Progenitor cell of endocrine pancreas (in vitro differentiated cells): ENCODE measurements at places on chromosomes 1 and 21.

DNA sequence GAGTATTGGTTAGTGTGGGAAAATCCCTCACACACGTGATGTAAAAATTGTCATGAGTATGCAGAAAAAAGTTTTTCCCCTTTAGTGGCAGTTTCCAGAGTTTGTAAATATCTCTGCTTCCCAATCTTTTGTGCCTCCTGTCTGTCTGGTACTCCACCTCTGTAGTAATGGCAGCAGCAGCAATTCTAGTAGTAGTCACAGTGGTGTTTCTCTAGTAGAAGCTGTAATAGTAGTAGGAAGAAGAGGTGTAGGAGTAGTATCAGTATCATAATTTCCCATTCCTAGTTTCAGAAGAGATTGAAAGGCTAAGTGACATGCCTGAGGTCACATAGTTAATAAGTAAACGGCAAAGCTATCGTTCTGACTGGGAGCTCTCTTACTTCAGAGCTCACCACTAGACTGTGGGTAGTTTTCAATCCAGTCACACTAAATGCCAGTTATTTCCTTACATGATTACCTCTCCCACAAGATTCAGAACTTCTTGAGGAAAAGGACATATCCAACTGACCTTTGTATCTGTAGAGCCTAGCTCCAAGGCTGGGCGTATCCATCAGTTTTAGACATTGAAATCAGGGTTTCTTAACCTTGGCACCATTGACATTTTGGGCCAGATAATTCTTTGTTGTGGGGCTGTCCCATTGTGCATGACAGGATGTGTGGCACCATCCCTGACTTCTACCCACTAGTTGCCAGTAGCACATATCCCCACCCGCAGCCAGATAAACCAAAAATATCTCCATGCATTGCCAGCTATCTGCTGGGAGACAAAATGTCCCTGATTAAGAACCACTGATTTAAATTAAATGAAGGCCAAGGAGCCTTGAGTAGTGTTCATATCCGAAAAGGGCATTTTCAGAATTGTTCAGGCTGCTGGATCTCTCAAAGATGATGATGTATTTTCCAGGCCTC lies 135.9 kb downstream of the FGGY start:
- DNase-seq = no peak

GRCh38 chr1:245698860-245699259 lies 544.1 kb downstream of the KIF26B start:
- no peak for DNase-seq

DNA sequence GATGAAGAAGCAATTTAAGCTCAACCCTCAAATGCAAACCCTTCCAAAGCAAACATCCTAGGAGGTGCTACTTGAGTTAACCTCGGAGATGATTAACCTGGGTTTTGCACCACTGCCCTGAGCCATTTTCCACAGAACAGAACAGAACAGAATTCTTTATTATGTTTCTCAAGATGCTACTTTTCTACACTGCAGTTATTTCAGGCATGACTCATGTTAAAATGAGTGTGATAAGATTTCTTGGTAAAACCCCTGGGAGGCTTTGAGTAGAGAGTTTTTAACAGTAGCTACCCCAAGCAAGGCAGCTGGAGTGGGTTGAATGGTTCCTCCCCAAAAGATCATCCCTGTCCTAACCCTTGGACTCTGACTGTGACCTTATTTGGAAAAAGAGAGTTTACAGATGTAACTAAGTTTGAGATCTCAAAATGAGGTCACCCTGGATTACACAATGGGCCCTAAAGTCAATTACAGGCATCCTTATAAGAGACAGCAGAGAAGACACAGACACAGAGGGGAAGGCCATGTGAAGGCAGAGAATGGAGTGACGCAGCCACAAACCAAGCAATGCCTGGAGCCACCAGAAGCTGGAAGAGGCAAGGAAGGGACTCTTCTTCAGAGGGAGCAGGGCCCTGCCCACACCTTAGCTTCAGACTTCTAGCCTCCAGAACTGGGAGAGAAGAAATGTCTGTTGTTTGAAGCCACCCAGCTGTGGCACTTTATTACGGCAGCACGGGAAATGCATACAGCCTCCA lies 153.4 kb downstream of the ETS2 start:
- no peak for DNase-seq

- no peak for DNase-seq
Measured at GRCh38 chr21:26918323-26919079, 48.4 kb downstream of the ADAMTS5 start.

GRCh38 chr1:60228041-60228491 lies 154.5 kb upstream of the C1orf87 start:
- DNase-seq = no peak

DNA sequence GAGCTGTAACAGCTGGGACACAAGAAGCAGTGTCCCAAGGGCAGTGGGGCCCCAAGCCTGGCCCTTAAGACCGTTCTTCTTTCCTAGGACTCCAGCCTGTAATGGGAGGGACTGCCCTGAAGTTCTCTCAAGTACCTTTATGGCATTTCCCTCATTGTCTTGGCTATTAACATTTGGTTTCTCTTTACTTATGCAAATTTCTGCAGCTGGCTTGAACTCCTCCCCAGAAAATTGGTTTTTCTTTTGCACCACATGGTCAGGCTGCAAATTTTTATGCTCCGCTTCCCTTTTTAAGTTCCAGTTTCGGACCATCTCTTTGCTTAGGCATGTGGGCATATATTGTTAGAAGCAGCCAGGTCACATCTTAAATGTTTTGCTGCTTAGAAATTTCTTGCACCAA lies 3.1 kb upstream of the MROH9 start:
- no peak for DNase-seq

DNA sequence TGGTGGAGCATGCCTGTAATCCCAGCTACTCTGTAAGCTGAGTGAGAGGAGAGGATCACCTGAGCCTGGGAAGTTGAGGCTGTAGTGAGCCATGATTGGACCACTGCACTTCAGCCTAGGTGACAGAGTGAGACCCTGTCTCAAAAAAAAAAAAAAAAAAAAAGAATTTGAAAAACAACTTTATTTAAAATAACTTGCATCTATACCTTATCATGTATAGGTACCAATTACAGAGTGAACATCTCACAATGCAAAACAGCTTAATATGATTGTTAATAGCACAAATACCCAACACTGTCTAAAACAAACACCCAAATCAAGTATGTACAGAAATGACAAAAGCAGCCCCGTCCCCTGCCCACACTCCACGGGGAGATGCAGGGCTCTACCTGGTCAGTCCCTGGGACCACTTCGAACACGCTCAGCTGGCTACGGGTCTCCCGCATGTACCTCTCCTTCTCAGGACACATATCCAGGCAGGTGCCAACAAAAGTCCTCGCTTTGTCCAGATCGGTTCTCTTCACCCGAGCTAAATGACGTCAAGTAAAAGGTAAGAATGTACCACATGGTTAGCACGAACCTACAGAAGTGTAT lies 10.5 kb downstream of the MCM3AP start:
- no peak for DNase-seq

DNA sequence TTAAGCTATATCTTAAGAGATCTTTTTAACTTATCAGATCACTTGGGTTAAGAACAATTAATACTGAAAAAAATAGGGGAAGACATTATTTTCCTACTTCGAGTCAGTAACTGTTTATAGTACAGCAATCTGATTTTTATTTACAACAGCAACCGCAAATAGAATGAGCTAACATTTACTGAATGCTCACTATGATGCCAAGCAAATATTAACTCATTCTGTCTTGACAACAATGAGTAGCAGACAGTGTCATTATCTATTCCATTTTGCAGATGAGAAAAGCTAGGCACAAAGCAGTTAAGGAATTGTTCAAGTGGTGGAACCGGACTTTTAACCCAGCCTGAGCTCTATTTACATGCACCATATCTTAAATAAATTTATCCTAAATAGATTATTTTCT lies 273.7 kb downstream of the NTNG1 start:
- no peak for DNase-seq

DNA sequence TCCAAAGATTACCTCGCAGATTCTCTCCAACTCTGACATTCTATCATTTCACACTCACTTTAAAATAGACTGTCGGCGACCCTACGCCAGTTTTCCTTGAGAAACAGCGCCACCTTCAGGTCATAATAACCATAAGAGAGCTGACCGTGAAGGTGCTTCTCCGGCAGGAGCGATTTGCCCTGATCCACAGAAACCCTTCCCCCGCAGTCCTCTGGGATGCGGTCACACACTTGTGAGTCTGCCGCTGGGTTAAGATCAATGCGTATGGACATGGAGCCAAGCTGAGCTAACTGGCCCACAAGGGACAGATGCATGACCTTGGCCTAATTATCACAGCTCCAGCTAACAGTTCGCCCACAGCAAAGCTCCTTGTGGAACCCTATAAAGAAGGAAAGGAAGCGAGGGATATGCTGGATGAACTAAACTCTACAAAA lies 32.8 kb upstream of the IFNAR2 start:
- peak; percentile 56 for DNase-seq

DNA sequence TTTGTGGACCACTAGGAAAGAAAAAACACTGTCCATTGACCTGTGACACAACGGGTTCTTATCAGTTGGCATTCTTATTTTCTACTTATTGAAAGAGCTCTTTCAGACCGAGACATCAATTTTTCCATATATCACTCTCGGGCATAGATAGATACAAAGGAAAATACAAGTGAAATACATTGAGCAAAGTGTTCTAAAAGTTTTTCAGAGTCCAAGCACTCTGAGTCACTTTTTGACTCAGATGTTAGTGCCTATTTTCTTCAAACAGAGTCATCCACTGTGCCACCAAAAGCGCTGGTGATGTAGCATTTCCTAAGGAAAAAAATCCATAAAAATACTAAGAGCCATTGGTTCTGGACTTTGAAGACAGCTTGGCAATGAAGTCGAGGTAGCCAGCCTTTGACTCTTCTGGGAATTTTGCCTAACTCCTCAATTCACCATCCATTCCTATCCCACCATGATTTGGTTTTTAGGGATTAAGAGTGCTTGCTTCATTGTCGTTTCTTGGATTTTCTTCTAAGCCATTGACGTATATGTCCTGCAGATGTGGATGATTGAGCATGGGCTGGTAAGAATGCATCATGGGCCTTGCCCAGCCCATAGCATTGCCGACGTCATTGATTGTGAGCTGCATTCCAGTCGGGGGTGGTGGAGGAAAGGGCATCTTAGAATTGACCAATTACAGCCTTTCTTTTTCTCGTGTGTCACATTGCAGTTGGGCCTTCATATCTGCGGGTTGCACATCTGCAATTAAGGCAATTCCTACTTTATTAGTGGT lies 10.6 kb downstream of the GALNT2 start:
- no peak for DNase-seq

- no peak for DNase-seq
Measured at GRCh38 chr1:15885269-15885668, 37.8 kb downstream of the SPEN start.

- DNase-seq = peak; percentile 44
Measured at GRCh38 chr1:34786521-34787325, 5.7 kb downstream of the GJB3 start.

DNA sequence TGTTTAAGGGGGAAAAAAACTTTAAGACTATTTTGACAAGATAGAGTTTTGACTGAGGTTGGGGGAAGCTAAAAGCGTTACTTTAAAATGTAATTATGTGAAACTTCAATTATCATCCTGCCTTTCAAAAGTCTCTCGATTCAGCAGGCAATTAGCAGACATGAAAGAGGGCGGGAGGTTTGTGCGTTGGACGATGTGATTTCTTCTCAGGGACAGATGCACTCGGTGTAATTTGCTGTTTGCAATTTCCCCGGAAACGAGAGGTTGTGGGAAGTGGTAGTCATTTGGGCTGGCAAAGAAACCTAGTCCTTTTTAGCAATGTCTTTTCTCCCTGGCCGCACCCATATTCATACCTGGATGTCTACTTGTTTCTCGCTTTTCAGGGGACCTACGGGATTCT lies 27.1 kb downstream of the KAZN start:
- no peak for DNase-seq

GRCh38 chr1:117685936-117686806 lies 80.3 kb downstream of the TENT5C start:
- DNase-seq = no peak

DNA sequence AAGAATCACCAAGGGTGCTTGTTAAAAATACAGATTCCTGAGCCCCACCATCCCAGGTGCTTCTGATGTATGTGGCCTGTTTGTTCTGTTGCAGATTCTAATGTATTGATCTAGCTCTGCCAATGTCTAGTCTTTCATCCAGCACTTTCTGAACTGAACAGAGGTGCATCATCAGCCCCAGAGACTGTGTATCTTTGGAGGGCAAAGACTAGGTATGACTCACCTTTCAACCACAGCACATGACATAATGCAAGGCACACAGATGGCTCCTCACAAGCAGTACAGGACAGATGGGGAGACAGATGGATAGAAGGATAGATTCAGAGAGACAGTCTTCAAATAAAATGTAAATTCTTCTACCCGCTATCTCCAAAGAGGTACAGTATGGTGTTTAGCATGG lies 32.3 kb downstream of the CD58 start:
- DNase-seq = no peak

DNA sequence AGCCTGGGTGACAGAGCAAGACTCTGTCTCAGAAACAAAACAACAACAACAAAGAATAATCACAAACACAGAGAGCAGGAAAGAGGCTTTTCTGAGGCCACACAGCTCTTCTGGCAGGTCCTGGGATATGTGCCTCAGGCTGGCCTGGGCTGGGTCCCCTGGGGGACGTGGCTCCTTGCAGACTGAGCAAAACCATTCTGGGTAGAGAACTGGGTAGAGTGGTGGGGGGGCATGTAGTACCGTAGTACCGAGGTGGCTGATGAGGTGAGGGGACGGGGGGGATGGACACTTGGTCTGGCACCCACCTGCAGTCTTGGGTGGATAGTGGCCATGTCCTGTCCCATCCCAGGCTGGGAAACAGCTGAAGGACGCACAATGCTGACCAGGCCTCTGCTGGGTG lies 6.0 kb downstream of the TMEM82 start:
- no peak for DNase-seq

GRCh38 chr1:43879414-43879813 lies 54.2 kb upstream of the ARTN start:
- DNase-seq = no peak

DNA sequence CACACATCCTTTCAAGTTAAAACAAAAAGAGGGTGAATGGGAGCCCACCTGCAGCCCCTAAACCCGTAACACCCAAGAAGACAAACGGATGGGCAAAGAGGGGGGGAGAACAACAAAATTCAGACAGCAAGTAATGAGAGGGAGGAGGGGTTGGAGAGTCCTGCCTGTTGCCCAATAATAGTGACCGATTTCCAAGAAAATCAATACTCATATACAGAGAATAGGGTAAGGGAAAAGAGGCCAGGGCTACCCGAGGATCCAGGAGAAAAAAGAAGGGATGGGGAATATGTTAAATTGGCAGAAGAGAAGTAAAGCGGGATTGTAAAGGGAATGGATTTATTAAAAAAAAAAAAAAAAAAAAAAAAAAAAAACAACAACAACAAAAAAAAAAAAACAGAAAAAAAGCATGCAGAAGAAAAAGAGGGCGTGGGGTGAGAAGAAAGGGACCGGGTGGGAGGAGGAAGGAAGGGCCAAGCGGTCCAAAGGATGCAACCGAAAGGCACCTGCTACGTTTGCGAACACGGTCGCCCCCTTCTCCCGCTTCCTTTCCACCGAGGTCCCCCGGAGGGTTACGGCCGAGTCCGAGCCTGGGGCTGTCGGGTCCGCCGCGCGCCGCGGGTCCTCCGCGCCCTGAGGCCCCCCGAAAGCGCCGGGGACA lies 930 bp downstream of the SLC30A10 start:
- no peak for DNase-seq
